ENCODE measurements at places on chromosomes 7 and 10. TPM values are rescaled to one million over a fixed set of nuclear protein-coding genes. Genes with fewer than 3 reads are reported as not detected.

DNA sequence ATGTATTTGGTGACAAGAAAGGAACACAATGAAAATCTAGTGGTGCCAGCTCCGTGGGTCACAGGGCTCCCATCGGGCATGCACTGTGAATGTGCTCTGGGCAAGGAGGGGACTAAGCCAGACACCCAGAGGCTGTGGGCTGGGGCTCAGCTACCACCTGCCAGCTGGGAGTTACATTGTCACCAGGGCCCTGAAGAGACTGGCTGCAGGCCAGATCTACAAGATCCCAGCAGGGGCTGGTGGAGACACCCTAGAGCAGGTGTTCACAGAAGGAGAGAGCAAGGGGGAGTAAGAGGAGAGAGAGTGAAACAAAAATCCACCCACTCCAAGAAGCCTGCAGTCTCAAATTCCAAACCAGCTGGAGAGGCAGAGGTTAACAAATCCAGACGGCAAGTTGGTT is 116.6 kb upstream of the ADCY1 start:
- no peak for DNase-seq
- no peak overlapping the region for H3K4me3 ChIP-seq
- H3K27me3 ChIP-seq, result no peaks in the 10 kb centered on the region
- no peaks in the 10 kb centered on the region for H3K36me3 ChIP-seq

DNA sequence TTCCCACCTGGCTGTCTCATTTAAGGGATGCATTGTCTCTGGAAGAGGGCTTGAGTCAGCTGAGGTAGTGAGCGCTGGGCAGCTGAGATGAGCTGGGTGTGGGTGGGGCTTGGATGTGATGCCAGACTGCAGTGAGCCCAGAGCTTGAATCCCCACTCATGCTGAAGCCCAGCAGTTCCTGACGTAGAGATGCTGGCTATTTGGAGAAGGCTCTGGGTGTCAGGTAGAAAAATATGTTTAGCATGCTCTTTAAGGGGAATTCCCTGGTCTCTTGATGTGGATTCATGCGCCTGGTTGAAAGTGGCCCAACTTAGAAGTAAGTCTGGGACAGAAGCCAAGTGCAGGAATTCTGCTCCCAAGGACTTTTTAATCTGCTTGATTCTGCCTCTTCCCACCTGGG is 241.5 kb upstream of the IGFBP3 start:
- H3K4me3 ChIP-seq, result no peak overlapping the region
- no peaks in the 10 kb centered on the region for H3K36me3 ChIP-seq
- DNase-seq, result no peak

DNA sequence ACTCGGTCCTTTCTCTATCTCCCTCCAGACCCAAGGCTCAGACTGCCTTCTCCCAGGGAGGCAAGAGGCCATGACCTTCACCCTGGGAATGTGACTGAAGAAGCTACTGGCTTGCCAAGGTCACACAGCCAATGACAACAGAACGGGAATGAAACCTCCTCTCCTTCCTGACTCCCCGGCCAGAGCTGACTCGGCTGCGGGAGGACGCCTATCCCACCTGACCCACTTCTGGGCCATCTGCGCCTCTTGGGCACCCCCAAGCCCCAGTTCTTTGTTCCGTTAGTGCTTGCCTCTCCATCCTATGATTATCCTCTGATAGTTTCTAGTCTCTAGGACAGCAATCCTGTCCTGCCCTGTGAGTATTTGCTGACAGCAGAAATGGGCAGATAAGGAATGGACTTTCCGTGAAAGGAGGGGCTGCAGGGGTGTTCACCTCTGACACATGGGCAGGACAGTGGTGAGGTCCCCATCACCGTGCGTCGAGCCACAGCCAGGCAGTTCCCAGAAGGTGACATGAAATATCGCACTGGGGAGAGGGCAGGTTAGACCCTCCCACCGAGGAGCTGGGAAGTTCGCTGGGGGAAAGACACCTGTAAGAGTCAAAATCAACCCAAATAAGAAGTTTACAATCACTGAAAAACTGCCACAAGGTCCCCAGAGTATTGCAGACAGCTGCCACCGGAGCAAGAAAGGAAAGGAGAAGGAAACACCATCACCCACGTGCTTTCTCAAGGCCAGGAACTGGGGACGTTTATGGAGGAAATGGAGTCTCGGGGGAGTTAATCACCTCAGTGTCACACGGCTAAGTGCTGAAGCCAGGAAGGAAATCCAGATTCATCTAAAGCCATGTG is 63.0 kb downstream of the INSIG1 start:
- H3K27me3 ChIP-seq, result no peaks in the 10 kb centered on the region
- peak overlapping the region; percentile 18 for H3K27ac ChIP-seq
- peak; percentile 63 for DNase-seq
- no peaks in the 10 kb centered on the region for H3K36me3 ChIP-seq

GRCh38 chr7:84462259-84462658 is 267.7 kb upstream of the SEMA3A start:
- H3K36me3 ChIP-seq, result no peaks in the 10 kb centered on the region
- no peak for DNase-seq
- H3K27me3 ChIP-seq, result no peaks in the 10 kb centered on the region
- H3K27ac ChIP-seq, result no peak overlapping the region
- H3K4me1 ChIP-seq, result no peaks in the 10 kb centered on the region
- no peak overlapping the region for H3K4me3 ChIP-seq

The PTN gene
- polyA plus RNA-seq, result not detected

The STEAP1B gene
- not detected for polyA plus RNA-seq

Measured in CD14-positive monocyte (primary cell).